Activated T-cell treated with anti-CD3 and anti-CD28 coated beads, Interleukin-2, amount 50 U/mL, for 72 hours (primary cell): ENCODE measurements at places on chromosomes 5 and 9.

DNA sequence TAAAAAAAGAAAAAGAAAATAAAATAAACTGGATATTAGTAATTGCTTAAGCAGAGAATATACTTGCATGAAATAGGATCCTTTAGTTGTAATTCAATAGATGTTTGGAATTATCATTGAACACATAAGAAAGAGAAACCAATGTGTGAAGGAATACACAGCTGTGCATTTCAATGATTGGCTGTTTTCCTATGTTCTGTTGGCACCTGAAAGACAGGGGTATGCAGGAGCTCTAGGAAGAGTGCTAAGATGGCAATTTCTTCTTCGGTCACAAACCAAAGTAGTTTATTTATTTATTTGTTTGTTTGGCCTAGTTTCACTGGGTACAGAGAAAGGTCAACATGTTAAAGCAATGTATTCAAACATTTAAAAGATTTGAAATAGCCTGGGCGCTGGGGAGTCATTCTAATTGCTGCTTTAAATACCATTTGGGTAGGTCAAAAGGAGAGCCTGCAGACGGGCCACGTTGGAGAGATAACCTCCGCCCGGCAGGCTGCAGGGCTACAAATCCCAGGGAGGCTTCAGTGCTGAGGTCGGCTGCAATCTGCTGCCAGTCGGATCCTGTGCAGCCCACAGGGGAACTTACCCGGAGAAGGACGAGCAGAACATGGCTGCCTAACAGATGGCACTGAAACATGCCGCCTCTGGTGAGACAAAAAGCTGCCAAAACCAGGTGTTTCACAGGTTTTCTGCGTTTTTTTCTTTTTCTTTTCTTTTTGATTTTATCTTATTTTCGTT is 154.2 kb upstream of the TYRP1 start:
- DNase-seq: no peak

DNA sequence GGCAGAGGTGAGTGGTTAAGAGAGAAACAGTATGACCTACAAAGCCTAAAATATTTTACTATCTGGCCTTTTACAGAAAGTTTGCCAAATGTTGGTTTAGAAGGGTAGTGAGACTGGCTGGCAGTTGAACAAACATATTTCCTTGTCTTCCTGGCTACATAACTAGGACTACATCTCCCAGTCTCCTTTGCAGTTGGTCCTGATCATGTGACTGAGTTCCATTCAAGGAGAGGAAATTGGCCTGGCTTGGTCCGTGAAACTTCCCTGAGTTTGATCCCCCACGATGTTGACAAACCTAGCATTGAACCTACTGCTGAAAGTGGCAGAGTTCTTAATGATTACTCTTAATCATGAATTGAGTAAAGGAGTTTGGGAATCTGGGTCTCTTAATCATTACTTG is 280.8 kb downstream of the SLIT3 start:
- no peak for DNase-seq

GRCh38 chr9:88660611-88661010 is 125.6 kb downstream of the NXNL2 start:
- no peak for DNase-seq

- DNase-seq: no peak
Observed at GRCh38 chr5:149135536-149136201, 5.6 kb upstream of the ABLIM3 start.

DNA sequence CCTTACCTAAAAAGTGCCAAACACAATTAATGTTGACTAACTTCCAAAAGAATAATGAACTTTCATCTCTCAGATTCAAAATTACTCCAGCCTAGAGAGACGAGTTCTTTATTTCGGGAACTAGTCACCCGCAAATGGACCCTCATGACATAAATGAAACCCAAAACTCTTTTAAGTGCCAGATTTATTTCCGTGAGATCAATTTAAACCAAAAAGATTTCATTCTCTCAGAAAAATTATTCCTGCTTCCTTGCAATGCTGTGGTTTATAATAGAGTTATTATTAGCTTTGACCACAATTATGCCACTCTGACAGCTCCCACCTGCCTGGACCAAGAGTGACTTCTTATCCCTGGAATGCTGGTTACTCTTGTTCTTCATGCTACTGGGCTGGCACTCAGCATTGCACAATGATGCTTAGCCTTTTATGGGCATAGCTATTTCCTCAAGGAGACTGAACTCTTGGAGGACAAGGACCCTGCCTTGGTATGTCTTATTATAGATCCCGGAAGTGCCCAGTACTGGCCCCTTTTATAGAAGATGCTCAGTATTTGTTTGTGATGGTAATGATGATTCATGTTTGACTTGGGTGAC is 183.5 kb downstream of the SNX18 start:
- no peak for DNase-seq

DNA sequence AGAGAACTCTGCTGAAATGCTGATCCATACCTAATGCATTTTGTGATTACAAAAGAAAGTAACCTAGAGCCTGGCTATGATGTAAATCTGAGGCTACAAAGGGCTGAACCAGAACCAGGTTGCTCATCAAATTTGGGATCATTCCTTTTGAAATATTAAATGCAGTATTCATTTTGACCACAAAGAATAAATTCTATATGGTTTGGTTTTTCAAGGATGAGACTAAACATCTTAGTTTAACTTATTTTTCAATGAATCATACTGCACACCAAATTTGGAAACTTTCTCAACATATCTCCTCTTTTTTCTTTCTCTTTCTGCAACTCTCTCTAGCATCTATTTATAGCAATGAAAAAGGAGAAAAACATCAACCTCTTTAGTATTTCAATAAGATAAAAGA is 46.5 kb downstream of the CEMIP2 start:
- no peak for DNase-seq

GRCh38 chr9:124266826-124267201 is 9.1 kb downstream of the NEK6 start:
- no peak for DNase-seq

DNA sequence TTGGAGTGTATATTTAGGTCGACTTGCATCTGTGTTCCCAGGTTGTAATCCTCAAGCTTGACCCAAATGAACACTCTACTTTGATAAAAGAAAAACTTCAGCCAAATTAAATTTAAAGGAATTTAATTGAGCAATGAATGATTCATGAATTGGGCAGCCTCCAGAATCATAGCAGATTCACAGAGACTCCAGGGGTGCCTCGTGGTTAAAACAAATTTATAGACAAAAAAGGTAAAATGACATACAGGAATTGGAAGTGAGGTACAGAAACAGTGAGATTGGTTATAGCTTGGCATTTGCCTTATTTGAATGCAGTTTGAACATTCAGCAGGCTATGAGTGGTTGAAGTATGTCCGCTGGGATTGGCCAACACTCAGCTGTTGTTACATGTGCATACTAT is 21.6 kb upstream of the SPATA31D4 start:
- no peak for DNase-seq

GRCh38 chr5:153476767-153477166 is 13.7 kb upstream of the GRIA1 start:
- DNase-seq: no peak

DNA sequence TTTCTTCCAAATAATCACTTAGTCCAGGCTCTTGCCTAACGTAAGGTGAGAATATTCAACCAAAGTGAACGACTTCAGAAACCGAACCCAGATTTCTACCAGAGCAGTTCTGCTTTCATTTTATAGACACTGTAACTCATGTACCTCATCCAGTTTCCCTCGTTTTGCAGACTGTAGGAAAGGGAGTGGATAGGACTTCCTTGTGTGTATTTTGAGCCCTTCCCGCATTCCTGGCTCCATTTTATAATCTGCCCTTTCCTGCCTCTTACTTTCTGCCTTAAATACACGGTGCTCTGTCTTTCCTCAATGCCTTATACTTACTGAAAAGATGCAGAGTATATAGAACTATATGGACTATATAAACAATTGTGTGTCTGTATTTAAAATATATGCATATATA is 20.8 kb downstream of the MINAR2 start:
- no peak for DNase-seq

GRCh38 chr5:126538579-126538978 is 56.4 kb downstream of the ALDH7A1 start:
- DNase-seq: no peak

- DNase-seq: no peak
Observed at GRCh38 chr5:165029099-165029870, 1523.9 kb downstream of the MAT2B start.

GRCh38 chr5:89929834-89930233 is 479.7 kb downstream of the CETN3 start:
- DNase-seq: no peak

GRCh38 chr9:36772449-36773403 is 200.0 kb downstream of the MELK start:
- no peak for DNase-seq

DNA sequence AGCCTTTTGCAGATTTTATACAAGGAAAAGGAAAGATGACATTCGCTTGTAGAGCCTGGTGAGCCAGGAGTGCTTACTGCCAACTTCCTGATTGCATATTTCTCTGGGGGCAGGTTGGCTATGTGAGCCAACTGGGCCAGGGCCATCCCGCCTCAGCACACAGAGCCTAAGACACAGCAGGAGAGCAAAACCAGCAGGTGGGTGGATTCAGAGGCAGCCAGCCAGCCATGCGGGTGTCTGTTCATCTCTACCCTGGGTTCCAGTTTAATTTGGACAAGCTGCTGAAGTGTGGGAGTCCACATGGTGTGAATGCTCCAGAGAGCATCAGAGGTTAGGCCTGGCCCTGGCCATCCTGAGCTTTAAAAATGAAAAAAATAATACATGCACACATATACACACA is 291.4 kb downstream of the ARHGEF28 start:
- DNase-seq: no peak
